Stimulated activated CD4-positive, alpha-beta T cell treated with anti-CD3 and anti-CD28 coated beads, TNF-alpha, amount 100 ng/mL, for 24 hours (primary cell): ENCODE measurements at places on chromosomes 16 and 17.

- no peak for DNase-seq
Measured at GRCh38 chr17:80738987-80739730, 194.5 kb downstream of the RPTOR start.

- DNase-seq, result no peak
Measured at GRCh38 chr16:56190048-56190676, 1.1 kb upstream of the GNAO1 start.

- DNase-seq, result no peak
Measured at GRCh38 chr16:73730481-73731090, 566.0 kb upstream of the PSMD7 start.

DNA sequence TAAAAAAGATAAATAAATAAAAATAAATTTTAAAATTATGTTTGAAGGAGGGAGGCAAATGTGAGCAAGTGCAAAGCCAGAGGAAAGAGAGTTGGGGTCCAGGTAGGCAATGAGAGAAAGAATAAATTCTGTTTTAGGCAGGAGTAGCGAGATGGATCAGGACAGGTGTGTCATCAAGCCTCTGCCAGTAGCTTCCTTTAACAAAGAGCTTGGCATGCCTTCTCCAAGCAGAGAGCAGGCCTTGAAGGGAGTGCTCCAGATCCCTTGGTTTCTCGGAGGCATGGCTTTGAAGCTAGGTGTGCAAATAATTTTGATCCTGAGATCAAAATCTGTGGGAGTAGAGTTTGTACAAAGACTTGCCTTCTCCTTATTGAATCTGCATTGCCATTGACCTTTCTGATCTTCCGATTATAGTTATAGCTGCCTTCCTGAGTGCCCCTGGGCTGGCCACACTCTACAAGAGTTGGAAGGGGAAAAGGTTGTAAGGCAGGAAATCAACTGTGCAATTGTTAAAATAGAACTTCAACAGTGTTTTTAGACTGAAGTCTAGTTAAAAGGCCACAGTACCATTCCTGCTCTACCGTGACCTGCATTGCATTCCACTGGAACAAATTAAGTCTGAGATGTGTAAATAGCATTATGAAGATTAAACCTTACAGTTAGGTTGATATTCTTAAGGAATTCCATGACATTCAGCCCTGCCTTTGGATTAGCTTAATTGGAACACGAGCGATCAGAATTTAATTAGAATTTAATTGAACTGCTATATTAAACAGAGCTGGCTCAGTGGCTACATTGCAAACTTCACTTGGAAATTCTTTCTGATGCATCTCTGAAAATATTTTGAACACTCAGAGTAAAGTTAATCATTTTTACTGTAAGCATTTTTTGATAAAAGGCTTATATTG lies 33.7 kb downstream of the IQCK start:
- no peak for DNase-seq

DNA sequence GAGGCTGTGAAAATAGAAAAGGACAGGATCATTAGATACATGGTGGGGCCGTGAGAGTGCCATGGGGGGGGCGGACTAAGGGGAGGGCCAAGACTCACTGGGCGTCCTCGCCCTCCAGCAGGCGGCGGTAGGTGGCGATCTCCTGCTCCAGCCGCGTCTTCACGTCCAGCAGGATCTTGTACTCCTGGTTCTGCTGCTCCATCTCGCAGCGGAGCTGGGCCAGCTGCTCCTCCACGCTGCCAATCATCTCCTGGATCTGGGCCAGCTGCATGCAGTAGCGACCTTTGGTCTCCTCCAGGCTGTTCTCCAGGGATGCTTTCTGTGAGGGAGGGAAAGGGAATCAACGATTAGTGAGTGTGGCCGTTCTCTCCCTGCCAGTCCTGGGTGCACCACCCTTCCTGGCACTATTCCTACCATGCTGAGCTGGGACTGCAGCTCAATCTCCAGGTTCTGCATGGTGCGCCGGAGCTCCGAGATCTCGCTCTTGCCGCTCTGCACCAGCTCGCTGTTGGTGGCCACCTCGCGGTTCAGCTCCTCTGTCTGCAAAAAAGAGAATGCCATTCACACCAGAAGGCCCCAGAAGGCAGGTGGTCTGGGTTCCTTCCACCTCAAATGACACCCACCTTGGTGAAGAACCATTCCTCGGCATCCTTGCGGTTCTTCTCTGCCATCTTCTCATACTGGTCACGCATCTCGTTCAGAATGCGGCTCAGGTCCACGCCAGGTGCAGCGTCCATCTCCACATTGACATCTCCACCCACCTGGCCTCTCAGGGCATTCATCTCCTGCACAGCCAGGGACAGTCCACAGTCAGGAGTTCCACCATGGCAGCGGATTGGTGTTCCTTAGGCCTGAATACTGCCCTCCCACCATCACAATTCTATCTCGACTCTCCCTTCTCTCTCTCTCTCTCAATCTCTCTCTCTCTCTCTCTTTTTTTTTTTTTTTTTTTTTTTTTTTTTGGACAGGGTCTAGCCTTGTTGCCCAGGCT lies 3.3 kb downstream of the KRT14 start:
- DNase-seq, result no peak

DNA sequence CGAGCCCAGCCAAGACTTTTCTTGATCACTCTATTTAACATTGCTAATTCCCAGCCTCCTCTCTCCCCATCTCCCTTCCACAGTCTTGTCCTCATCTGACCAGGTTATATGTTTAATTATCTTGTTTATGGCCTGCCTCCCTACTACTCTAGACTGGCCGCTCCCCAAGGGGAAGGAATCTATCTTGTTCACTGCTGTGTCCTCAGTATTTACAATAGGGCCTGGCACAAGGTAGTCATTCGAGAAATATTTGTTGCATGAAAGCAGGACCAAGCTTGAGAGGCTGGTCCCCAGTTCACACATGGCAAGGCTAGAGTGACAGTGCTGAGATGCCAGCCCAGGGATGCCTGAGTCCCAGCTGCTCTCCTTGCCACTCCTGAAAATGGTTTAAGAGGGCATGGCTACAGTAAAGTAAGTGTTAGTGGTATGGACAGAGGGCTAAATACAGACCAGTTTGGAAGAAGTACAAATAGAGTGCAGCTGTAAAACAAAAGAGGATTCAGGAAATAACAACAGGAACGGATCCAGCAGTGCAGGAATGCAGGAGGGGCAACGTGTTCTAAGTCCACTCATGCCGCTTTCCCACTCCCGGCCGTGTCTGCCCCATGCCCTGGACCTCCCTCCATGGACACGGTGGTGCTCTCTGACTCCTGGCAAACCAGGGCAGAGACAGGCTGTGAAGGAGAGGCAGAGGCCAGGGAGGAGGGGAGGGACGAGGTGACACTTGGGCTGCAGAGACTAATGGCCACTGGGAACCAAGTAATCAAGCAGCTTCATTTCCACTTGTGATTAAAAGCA lies 65.6 kb downstream of the TOM1L2 start:
- DNase-seq, result no peak

- DNase-seq, result no peak
Measured at GRCh38 chr17:29597361-29598172, 4.6 kb downstream of the ANKRD13B start.

DNA sequence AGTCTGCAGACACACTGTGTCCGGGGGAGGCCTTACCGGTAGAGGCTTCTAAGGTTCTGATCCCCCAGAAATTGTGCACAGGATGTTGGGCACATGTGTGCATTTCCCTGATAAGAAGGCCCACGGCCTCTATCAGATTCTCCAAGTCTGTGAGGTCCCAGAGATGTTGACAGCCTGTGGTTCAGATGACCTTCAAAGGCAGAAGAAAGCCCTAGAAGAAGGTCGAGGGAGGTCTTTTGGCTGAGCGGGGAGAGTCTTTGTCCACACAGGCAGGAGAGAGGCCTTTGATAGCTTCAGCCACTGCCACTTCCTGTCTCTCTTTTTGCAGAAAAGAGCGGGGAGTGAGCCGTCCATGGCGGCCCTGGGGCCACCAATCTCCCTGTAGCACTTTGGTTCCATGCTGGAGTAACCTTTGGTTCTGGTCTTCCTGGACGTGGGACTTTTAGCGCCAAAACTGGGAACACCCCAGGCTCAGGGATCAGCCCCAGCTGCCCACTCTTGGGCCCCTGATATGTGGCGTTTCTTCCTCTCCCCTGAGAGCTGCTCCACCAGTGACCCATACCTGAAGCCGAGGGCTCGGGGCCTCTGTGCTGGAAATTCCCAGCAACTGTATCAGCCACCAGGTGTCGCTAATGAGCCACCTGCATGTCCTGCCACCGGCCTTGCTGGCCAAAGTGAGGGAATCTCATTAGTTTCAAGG lies 28.1 kb upstream of the LGALS9 start:
- DNase-seq, result peak; percentile 52

DNA sequence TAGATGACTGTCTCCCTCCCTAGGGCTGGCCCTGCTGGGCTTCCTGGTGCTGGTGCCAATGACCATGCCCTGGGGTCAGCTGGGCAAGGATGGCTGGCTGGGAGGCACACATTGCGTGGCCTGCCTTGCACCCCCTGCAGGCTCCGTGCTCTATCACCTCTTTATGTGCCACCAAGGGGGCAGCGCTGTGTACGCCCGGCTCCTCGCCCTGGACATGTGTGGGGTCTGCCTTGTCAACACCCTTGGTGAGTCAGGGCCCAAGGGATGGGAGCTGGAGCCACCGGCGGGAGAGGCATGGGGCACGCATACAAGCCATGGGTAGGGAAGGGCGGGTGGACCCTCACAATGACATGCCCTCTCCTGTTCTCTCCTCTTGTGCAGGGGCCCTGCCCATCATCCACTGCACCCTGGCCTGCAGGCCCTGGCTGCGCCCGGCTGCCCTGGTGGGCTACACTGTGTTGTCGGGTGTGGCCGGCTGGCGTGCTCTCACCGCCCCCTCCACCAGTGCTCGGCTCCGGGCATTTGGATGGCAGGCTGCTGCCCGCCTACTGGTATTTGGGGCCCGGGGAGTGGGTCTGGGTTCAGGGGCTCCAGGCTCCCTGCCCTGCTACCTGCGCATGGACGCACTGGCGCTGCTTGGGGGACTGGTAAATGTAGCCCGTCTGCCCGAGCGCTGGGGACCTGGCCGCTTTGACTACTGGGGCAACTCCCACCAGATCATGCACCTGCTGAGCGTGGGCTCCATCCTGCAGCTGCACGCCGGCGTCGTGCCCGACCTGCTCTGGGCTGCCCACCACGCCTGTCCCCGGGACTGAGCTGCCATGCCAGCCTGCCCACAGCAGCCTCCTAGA lies 2.2 kb downstream of the PAQR4 start:
- no peak for DNase-seq

GRCh38 chr16:67431775-67432505 lies 1.0 kb downstream of the HSD11B2 start:
- no peak for DNase-seq

GRCh38 chr16:79601931-79602627 lies 1.5 kb upstream of the MAF start:
- peak; percentile 68 for DNase-seq

DNA sequence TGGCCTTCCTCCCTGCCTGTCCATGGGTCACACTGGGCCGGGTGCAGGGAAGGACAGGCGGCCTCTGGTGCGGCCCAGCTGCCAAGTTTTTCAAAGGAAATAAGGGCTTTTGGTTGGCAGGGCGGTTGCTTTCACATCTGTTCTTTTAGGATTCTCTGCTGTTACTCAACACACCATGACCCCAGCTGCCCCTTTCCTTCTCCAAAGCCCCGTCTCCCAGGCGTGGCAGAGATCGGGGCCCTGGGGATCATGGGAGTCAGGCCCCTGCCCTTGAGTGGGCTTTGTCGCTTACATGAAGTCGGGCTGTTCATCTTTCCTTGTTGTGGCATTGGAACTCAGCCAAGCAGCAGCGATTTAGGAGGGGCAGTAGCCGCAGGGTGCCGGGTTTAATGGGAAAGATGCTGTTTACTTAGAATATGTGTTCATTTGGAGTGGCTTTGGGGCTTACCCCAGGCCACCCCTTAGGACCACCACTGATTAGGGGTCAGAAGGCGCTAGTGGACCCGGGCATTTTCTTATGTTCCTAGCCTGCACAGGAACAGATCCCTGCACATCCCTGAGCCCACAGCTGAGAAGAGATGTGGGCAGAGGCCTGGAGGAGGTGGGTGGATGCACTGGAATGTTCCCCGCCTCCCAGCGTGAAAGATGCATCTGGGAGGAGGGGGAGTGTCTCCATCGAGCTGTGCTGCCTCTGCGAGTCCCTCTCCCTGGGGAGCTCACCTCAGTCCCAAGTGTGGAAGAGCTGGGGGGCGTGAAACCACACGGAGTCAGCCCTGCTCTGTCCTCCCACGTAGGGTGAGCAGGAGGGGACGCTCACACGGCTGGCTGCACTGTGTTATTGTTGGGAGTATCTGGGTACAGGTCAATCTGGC lies 6.8 kb upstream of the ADCY7 start:
- no peak for DNase-seq

GRCh38 chr17:41393294-41393693 lies 4.1 kb downstream of the KRT31 start:
- no peak for DNase-seq

GRCh38 chr17:7173687-7174602 lies 5.2 kb downstream of the ASGR1 start:
- DNase-seq, result peak; percentile 55

GRCh38 chr16:68793401-68793857 lies 49.9 kb upstream of the TANGO6 start:
- DNase-seq, result no peak

GRCh38 chr16:82033006-82033405 lies 2.0 kb upstream of the HSD17B2 start:
- DNase-seq, result no peak

- DNase-seq, result no peak
Measured at GRCh38 chr16:85894266-85894665, 4.7 kb upstream of the IRF8 start.

GRCh38 chr16:7590934-7591333 lies 258.3 kb downstream of the RBFOX1 start:
- DNase-seq, result no peak

GRCh38 chr16:19138601-19139000 lies 24.8 kb downstream of the ITPRIPL2 start:
- DNase-seq, result no peak

GRCh38 chr16:66332634-66333610 lies 33.6 kb upstream of the CDH5 start:
- no peak for DNase-seq

DNA sequence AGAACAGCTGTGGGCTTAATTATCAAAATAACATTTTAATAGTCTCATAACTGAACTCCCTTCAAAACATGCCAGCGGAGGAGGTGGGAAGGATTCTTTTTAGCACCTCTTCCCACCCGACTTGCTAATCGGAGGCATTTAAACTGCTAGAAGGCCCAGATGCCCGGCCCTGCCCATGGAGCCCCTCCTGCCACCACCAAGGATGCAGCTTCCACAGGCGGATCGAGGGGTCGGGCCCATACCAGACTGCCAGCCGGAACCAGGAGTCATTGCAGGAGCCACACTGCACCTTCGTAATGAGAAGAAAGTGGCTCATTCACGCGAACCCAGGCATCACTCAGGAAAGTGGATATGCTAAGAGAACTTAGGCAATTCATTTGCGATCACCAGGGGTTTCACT lies 201.2 kb downstream of the C16orf78 start:
- no peak for DNase-seq
